ENCODE measurements at places on chromosomes 2 and 18.

DNA sequence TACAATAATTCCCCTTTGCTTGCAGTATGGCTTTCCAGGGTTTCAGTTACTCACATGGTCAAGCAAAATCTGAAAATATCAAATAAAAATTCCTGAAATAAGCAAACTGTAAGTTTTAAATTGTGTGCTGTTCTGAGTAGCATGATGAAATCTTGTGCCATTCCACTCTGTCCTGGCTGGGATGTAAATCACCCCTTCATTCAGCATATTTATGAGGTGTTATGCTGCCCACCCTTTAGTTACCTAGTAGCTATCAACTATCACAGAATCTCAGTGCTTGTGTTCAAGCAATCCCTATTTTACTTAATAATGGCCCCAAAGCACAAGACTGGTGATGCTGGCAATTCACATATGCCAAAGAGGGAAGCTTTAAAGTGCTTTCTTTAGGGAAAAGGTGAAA, 867.7 kb upstream of the NRXN1 start:
- DNase-seq: no peak

GRCh38 chr2:31404302-31404701, 10.2 kb downstream of the XDH start:
- no peak for DNase-seq

- no peak for DNase-seq
Measured at GRCh38 chr18:63405986-63406385, 16.3 kb downstream of the VPS4B start.

GRCh38 chr2:217785544-217786045, 217.2 kb downstream of the TNS1 start:
- peak; percentile 92 for DNase-seq

GRCh38 chr18:6842081-6842480, 112.6 kb downstream of the ARHGAP28 start:
- no peak for DNase-seq

DNA sequence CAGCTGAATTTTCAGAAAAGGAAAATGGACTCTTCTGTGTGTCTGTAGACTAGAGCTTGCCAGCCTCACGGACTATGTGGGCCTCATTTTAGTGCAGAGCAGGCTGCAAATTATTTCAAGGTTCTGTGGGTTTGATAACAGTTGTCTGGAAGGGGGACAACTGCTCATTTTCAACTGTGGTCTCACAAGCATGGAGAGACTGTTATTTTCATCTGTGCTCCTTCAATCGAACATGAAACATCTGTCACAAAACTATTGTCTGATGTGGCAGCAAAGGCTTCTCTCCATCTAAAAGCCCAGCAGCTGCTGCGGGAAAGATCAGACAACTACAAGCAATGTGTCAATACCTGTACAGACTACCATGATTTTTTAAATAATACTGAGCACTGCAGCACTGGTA, 211.8 kb downstream of the LRRTM4 start:
- no peak for DNase-seq

DNA sequence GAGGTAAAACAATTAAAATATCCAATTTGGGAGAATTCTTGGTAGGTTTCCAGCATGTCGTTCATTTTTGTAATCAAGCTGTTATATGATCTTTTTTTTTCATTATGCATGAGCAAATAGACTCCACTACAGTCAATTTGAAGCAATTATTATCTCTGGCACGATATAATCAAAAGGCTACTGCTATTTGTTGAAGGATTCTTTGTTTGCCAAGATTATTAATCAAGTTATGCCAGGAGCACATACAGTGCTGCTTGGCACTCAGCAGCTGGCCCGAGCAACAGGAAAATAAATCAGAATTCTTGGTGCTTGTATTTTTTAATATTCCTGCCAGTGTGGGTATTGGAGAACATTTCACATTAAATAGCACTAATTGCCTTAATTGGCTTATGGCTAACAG, 279.5 kb downstream of the RND3 start:
- DNase-seq: no peak

DNA sequence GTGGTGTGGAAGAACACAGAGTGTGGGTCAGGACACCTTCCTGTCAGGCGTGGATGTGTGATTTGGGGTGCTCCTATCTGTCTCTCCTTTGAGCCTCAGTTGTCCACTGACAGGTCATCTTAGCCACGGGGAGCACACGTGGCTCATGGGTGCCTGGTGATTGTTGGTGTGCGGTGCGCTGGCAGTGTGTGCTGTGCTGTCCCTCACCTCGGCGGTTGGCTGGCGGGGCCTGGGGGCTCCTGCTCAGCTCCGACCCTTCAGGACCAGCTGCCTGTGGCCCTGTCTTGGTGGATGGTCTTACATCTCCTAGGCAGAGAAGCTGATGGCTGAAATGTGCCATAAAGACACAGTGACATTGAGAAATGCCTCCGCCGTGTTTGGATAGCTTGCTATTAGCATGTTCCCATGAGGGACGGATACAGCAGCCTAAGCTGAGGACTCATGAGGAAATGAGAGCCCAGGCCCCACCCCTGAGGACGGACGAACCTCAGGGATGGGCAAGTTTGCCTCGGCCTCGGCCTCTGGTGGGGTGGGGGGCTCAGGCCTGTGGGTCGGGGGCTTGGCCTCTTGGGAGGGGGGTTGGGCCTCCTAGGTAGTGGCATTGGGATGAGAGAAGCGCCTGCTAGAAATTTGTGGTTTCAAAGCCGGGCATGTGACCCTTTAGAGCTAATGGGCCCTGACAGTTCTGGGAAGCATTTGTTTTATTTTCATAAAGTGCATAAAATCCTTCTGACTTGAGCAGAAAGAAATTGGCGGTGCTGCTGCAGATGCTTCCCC, 20.3 kb upstream of the ASB1 start:
- no peak for DNase-seq

GRCh38 chr2:160859096-160859495, 301.1 kb upstream of the TANK start:
- DNase-seq: no peak

DNA sequence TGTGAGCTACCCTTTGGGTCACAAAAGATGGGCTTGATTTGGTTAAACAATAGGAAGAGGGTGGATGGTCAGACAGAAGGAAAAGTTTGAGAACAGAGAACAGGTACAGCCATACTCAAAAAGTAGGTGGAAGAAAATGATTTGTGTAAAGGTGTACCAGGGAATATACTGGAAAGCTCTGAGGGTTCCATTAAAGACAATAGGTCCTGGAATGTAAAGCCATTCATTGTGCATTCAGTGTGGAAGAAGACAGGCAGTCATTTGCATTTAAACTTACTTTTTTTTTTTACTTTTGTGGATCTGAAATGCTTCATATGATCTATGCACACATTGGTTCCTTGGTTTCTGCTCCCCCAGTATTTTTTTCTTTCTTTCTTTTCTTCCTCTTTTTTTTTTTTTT, 581.4 kb upstream of the PIK3C3 start:
- DNase-seq: no peak

DNA sequence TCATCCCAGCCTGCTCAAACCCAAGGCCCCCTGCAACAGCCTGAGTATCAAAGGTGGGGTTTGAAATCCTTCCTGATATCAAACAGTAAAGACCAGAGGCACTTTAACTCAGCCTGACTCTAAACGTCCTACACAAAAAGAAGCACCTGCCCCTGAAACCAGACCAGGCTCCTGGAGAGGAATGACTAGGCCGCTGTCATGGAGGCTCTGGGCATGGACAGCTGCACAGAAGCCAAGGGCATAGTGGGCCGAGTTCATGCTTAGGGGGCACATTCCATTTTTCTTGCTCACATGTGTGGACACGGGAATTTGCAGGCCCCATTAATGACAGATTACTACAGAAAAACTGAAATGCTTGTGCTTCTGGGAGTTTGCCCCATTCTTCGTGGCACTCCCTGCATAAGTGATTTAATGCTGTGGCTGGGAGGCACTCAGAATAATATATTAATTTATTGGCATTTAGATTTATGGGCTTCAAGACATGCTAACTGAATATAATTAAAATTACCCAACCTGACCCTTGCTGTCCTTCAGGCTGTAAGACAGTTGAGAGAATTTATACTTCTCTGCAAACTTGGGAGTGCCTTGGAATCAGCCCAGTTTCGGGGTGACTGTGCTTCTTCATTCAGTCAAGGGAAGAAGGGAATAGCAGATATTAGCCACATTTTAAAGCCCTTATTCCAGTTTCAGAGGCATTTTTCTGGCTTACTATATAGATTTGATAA, 105.5 kb downstream of the GYPC start:
- DNase-seq: peak; percentile 35

DNA sequence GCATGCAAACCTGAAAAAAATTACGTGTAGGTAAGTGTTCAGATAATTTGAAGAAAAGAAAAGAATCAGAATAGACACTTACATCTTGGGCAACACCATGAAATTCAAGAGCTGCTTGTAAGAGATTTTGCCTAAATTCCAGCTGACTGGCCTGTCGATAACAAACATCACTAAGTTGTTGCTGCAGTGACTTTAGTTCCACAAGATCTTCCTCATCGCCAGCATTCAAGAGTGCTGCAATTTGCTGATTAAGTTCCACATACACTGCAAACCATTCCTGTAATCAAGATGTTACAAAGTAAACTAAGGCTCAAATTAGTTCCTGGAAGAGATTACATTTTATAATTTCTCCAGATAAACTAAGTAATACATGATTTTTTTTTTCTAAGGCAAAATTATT, 74.3 kb upstream of the CCDC141 start:
- DNase-seq: no peak

DNA sequence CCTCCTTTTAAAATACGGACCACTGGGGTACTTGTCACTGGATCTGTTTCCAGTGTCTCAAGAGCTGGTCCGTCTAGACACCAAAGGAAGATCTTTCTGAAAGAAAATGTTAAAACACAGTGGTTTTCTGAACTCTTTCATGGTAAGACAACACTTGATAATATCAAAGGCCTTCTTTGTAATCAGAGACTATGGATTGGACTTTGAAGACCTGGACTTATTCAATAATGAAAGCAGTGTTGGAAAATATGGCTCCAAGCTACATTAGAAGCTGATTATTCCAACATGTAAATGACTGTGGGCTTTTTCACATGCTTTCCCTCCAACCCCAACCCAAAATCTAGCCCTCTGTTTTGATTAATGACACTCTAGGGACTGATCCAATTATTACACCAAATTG, 329.4 kb upstream of the LYPD1 start:
- no peak for DNase-seq

DNA sequence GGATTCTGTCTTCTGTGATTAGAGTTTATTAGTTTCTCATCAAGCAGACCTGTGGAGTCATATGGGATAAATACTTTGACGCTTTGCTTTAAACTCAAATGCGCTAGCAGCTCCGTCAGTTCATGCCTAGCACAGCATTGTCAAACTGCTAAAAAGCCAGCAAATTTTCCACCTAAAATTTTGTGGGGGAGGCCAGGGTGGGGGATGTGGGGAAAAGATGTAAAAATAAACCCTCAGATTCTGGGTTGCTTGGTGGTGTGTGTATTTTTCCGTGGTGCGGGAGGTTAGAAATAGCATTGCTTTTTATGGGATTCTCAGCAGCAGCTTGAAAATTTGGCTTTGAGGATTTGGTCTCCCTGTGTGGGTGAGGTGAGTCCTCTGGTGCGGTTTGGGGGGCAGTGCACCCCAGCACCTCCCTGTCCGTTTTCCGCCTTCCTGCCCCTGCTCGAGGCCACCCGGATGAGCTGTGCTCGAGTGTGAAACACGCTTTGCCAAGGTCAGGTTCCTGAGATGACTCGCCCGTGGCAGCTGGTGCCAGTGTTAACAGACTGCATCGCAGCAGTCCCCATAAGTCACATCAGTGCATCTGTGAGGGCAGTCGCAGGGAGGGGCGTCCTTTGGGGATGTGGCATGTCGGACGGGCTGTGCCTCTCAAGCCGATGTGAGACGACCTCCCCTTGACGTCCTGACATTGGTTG, 65.9 kb downstream of the LDLRAD4 start:
- DNase-seq: no peak

- no peak for DNase-seq
Measured at GRCh38 chr2:58871469-58872142, 630.5 kb upstream of the FANCL start.

DNA sequence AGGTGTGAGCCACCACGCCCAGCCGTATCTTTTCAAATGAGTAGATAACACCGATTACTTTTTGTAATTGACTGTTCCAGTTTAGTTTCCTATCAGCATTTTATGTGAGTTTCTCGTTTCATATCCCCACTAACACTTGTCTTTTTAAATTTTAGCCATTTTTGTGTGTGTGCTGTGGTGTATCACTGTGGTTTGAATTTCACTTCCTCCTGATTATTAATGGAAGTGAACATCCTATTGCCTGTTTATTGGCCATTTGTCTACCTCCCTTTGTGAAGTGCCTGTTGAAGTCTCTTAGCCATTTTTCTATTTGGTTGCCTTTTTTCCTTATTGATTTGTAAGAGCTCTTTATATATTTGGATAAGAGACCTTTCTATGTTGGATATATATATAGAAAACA, 91.7 kb upstream of the STON1 start:
- DNase-seq: no peak

DNA sequence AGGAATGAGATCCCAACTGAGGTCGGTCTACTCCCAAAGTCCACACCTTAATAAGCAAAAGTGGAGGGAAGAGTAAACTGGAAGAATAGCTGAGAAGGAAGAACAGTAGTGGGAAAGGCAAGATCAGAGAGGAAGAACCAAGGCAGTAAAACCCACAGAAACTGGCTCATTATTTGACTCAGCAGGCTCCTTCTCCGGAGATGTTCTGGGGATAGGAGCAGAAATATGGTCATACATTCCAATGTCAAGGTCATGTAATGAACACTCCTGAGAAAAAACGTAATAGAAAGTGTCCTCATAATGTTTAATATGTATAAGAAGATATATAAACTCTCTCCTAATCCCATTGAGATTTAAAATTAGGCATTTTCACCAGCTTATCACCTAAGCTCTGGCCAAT, 39.5 kb downstream of the STK39 start:
- no peak for DNase-seq

DNA sequence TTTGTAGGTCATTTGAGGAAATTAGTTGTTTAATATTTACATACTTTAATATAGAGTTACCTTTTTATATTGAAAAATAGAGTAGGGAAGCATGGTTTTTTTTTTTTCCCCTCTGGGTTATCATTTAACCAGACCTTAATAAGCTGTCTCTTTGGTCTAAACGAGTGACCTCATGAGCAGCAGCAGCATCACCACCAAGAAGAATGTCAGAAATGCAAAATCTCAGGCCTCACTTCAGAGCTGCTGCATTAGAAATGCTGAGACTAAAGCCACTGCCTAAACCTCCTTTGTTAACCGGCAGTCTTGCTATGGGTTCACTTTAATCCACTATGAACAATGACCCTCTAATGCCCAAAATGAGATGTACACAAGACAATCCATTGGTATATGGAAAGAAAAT, 733.7 kb upstream of the FAM98A start:
- no peak for DNase-seq

DNA sequence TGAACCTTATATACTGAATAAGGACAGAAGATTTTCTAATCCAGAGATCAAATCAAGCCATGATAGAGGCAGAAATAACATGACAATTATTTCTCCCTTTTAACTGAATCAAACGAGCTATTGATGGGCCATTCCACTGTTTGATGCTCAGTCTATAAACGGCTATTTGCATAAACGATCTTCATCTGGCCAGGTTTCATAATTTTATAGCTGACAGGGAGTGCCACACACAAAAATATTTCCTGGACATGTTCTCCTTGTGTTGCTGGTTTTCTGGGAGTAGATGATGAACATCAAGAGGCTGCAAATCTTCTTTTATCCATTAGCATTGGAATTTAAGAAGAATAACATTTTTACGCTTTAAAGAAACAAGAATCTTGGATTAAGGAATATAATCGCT, 63.1 kb downstream of the ACVR1C start:
- no peak for DNase-seq
